GM06990 (cell line): ENCODE measurements at places on chromosomes 2 and 18.

DNA sequence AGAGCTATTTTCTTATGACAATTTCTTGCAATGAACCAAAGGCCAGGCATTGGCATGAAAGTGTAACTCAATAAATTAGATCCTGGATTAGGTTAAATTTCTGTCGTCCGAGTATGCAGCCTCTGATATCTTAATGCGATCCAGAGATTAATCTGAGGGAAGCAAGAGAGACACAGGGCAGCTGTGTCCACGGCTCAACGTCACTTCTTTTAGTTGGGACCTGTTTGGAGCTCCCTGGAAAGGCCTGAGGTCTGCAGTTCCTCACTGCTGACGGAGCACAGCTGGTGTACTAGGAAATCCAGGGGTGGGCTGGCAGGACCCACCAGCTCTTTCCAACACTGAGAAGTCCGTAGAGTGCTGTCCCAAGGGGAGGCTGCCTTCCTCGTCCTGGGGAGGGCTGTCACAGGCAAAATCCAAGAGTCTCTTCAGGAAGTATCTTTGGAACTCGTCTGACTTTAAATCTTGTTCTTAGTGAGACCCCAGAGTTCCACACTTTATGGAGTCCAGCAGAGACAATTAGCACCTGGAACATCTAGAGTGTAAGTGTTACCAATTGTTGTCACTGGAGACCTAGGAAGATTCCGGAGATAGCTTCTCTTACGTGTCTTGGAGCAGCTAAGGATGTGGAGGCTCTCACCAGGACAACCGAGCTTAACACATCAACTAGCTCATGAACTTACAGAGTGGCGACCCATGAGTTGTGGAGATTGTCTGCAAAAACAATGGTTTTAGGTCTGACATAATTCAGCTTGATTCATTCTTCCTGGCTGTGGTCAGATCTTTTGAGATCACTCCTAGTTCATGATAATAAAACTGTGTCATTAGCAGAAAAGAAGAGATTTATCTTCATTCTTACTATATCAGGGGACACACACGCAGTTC is 173.7 kb downstream of the ACKR3 start:
- DNase-seq, result no peak

- no peak for DNase-seq
Measured at GRCh38 chr2:163493359-163494298, 242.2 kb downstream of the FIGN start.

- DNase-seq, result no peak
Measured at GRCh38 chr2:188314314-188315054, 22.8 kb downstream of the GULP1 start.

- no peak for DNase-seq
Measured at GRCh38 chr2:20440001-20440560, 6.8 kb upstream of the RHOB start.

DNA sequence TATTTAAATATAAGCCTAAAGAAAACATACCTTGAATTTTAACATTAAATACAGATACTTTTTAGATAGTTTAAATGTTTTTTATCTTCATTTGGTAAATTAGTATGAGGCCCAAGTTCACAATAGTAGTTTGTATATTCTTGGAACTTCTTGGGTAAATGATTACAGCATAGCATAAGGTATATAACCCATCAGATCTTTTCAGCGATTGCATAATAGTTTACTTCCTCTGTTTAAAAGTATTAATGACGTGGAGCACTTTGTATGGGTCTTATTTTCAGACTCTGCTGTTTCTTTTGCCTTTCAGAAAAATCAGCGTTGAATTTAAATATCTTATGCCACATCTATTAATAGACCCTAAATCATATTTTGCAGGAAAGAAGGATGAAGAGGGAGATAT is 60.2 kb downstream of the CHRNA1 start:
- DNase-seq, result no peak

DNA sequence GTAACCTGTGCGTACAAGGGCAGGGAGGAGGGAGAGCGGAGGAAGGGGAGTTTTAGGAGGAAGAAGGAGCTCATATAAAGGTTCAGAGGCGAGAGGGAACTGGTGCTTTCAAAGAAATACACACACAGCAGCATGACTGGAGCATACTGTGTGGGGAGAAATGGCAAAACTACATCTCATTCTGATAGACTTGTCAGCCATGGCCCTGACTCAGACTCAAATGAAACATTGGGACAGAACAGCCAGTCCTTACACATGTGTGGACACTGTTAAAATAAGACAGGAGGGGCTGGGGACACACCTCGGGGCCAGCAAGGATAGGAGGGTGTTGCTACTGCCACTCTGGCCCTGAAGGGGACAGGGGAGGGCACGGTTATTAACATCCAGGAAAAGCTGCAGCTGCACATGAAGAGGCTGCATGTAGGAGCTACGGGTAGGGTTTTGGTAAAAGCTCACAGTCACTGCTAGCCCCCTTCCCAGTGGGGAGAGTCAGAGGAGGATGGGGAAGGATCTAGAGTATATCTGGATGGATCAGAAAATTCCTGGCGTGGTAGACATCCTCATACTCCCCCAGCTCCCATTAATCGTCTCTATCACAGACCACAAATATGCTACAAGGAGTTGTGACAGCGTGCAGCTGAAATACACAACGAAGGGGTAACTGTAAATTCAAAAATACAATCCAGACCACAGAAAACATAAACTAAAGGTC is 110.5 kb downstream of the GATA6 start:
- no peak for DNase-seq

DNA sequence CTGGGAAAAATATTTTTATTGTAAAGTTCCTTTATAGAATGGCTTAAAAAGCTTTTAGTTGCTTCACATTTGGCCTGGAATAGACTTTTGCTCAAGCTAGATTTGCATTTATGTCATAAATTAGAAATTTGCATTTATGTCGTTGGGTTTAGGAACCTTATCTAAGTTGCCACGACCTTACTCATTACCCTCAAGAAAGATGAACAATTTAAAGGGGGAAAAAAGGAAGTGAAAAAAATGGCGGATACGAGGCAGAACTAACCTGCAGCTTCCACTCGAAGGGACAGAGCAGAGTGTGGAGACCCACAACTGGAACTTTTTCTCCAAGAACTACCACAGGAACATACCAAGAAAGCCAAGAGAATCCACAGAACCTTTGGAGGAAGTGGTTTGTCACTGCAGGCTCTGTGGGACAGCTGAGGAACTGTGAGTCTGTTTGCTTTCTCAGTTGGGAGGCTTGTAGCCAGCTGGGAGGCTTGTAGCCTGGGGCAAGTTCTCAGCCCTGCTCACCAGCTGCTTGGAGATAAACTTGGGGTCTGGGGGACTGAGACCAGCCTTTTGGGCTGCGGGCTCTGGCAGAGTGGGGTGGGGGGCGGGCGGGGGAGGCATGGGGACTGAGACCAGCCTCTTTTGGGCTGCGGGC is 349.9 kb upstream of the MEIS1 start:
- DNase-seq, result no peak

GRCh38 chr2:174656676-174657176 is 59.1 kb upstream of the WIPF1 start:
- no peak for DNase-seq

DNA sequence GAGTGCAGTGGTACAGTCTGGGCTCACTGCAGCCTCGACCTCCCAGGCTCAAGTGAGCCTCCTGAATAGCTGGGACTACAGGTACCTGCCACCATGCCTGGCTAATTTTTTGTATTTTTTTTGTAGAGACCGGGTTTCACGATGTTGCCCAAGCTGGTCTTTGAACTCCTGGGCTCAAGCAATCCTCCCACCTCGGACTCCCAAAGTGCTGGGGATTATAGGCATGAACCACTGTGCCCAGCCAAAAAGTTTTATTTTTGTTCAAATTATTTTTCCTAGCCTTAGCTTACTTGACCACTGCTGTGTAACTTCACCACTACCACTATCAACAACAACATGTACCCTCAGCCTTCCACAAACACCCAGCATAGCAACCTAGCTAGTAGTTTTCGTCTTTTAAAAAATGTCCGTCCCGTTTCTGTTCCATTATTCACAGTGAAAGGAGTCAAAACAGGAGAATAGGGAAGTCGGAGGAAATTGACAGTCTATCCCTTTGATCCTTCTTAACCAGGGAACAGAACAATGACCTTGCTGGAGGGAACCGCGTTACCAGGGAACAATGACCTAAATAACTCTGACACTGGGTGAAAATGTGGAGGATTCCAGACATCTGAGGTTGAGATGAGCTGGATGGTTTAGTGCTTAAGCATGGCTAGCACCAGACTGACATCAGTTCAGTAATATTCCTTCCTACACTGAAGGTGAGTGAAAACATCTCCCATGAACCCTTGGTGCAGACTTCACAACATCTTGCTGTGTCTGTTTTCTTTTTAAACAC is 69.2 kb upstream of the ARL4C start:
- no peak for DNase-seq

- no peak for DNase-seq
Measured at GRCh38 chr2:45883603-45884000, 232.1 kb downstream of the PRKCE start.

GRCh38 chr2:219551441-219552381 is 7.9 kb downstream of the TMEM198 start:
- DNase-seq, result peak; percentile 36

DNA sequence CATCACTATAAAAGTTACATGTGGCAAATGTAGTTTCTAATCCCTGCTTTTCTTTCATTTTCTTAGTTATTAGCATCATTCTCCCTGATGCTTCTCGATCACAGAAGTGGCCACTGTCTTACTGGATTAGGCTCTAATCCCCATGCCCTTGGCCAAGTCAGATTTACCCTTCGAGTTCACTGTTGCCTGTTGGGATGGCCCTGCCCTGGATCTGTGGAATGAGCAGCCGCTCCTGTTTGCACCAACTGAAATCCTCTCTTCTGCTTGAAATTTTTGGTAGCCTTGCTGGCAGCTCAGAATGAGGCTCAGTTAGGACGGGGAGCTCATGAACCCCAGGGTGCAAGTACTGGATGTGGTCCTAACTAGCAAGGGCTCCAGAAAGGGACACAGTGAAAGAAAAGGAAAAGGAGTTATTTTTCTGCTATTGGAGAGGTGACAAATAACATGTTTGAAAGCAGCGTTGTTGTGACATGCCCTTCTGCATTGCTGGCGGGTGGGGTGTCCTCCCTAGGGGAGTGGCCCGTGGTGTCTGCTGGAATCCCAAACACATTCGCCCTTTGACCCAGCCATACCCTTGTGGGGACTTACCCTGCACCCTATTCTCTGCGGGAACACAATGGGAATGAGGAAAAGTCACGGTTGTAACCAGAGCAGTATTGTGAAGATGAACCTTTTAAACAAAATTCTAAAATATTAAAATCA is 34.5 kb downstream of the RBFA start:
- no peak for DNase-seq

DNA sequence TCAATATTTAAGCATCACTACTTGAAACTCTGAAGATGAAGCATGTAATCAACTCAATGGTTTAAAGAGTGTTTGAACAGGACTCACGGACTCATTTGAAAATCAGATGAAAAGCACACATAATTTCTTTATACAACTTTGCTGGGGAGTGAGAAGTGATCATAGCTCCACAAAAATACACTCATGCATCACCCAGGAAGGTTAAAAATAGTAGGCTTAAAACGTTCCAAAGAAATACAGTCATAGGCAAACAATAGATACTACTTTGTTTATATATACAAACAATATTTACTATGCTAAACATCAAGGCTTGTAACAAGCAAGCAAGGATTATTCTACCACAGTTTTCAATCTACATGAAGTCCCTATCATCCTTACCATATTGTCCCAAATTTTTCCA is 11.6 kb downstream of the HNRNPLL start:
- no peak for DNase-seq

- DNase-seq, result no peak
Measured at GRCh38 chr2:196354186-196354585, 182.8 kb upstream of the STK17B start.

GRCh38 chr2:112634153-112634873 is 11.4 kb upstream of the SLC20A1 start:
- DNase-seq, result no peak

GRCh38 chr2:85771486-85771885 is 17.7 kb downstream of the ATOH8 start:
- no peak for DNase-seq

GRCh38 chr2:215961981-215962380 is 51.4 kb downstream of the MREG start:
- DNase-seq, result no peak

GRCh38 chr2:192148620-192149321 is 46.0 kb downstream of the TMEFF2 start:
- no peak for DNase-seq

GRCh38 chr2:200944467-200945394 is 18.7 kb downstream of the ORC2 start:
- DNase-seq, result no peak

DNA sequence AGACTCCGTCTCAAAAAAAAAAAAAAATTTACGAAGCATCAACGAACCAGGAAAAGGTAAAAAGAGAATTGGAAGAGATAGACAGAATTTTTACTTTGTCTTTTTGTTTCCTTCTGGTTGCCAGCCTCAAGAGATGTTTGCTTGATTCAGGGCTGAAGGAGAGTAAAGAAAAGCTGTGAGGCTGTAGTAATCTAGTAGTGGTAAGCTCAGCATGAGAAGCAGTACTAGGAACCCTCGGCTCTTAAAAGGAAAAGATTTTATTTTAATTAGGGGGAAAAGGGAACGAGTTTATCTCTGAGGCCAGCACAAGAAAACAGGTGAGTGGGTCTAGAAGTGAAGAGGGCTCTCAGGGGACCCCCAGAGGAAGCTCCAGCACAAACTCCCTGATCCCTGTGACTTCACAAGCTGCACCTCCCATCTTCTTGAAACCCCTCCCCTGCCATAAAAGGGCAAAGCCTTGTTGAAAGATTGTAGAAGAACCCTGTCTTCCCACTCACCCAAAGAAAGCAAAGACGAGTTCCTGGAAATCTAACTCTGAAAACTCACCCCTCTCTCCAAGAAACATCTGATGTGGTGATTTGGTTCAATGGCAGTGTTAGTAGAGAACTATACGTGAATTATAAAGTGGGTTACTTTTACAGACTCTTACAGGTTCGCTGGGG is 8.6 kb downstream of the RBMS1 start:
- DNase-seq, result no peak

GRCh38 chr18:7921938-7922587 is 354.9 kb downstream of the PTPRM start:
- no peak for DNase-seq

DNA sequence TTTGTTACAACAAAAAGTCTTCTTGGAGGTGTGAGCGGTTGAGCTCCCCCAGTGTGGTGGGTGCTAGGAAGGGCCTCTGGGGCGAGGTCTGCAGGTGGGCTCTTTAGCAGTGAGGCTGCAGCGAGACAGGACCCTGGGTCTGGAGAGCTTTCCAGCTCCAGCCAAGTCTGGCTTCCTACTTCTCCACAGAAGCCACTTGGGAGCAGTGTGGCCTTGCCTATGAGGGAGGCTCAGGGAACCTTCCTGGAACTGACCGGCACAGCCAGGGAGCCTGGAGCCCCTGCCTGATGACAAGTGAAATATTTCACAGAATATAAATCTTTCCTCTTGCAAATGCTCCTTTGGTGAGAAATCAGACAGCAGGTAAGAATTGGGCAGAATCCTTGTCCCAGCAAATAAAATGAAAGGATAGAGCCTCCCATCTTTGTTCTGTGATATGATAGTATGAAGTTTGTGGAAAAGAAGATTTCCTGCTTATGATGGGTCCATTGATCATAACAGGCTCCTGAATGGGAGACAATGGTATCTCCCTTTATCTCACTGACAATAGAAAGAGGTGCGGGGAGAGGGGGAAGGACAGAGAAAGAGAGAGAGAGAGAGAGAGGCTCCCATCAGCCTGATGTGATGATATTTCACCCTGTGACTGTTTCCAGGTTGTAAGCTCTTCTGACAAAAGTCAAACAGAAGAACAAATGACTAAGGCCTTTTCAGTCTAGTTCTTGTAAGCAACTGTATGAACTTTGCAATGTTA is 289.8 kb upstream of the SPRED2 start:
- no peak for DNase-seq

- no peak for DNase-seq
Measured at GRCh38 chr18:76252880-76253279, 242.2 kb downstream of the ZNF516 start.
